ENCODE measurements at places on chromosomes 13 and 19.

- no peaks in the 10 kb centered on the region for H3K36me3 ChIP-seq
- H3K27me3 ChIP-seq = no peaks in the 10 kb centered on the region
- no peaks in the 10 kb centered on the region for H3K4me1 ChIP-seq
- no peak for ATAC-seq
Measured at GRCh38 chr13:36057041-36057440, 74.1 kb downstream of the DCLK1 start.

DNA sequence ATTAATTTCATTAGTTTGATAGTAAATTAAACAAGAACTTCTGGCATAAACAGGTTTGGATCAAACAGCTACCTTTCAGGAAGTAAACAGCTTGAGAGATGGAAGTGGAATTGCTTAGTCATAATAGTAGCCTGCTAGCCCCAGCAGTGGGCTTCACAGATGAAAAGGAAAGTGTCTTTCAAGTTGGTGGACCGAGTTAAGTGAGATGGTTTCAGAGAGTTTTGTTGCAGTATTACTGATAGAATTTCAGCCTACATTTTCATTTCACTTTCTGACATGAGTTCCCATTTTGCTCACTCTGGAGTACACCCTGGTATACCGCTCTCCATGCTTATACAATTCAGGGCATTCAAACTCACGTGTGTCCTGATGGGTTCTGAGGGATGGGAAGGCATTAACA lies 2.0 kb upstream of the PTOV1 start:
- peak overlapping the region; percentile 50 for H3K4me3 ChIP-seq
- H3K4me1 ChIP-seq = peaks cover 60% of the 10 kb centered on the region
- no peaks in the 10 kb centered on the region for H3K27me3 ChIP-seq
- H3K27ac ChIP-seq = peak overlapping the region; percentile 49

DNA sequence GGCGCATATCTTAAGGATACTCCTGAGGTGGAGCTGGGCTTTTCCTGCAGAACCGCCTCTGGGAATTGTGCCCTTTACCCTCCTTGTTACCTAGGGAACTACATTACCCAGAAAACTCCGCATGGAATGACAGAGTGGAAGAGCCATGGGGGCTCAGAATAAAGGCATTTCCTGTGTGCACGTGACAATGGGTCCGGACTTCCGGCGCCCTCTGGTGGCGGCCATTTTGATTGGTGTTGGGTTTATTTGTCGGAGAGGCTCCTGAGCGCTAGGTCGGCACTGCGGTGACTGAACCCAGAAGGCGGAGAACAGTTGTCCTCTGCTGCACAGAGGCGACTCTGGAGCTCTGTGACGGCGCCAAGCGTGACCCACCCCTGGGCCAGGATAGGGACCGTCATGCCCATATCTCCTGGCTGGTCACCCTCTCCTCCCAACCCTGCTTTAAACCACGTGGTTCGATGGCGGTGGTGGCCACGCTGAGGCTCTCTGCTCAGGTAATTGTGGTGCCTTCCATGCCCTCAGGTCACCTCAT lies at the start of gene ZNF587B:
Gene ZNF587B, plus strand, starts transcription at position 229 of the 532 bp plus-strand sequence. Its CDS starts 230 bp downstream, at position 459.
- no peak within 1 kb of the TSS for H3K27ac ChIP-seq
- peaks cover 17% of the 10 kb centered on the region for H3K4me1 ChIP-seq
- no peaks in the 10 kb centered on the region for H3K27me3 ChIP-seq
- H3K4me3 ChIP-seq = no peak within 1 kb of the TSS
- peaks cover 41% of the 10 kb centered on the region for H3K36me3 ChIP-seq

DNA sequence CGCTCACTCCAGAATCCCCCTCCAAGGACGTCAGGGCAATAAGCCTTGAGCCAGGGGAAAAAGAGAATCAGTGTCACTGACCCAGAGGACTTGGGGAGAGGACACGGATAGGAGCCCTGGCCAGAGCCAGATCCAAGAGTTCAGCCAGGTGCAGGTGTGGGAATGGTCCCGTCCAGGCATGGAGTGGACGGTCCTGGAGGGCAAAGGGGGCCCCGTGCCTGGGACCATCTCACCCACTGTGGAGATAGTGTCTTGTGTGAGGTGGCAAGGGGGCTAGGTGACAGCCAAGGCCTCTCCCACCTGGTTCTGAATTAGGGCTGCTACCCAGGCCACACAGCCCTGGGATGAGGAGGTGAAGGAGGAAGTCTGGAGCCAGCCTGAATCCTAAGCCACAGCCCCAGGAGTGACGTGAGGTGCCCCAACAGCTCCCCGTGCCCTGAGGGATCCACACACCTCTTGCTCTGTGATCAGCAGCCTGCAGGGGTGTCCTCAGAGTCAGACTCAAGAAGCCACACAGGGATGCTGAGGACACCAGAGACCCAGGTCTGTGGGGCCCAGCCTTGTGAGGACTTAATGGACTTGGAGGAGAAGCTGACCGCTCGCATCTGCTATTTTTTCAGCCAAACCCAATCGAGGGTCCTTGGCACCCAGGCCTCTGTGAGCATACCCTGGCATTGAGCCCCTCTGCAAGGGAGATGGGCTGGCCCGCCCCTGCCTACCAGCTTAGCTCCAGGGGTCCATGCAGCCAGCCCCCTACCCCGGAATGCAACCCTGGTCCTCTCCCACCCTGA lies 16.4 kb upstream of the ZNF14 start:
- H3K4me3 ChIP-seq = no peak overlapping the region
- no peaks in the 10 kb centered on the region for H3K36me3 ChIP-seq
- peaks cover 14% of the 10 kb centered on the region for H3K4me1 ChIP-seq
- H3K27me3 ChIP-seq = no peaks in the 10 kb centered on the region
- ATAC-seq = no peak

DNA sequence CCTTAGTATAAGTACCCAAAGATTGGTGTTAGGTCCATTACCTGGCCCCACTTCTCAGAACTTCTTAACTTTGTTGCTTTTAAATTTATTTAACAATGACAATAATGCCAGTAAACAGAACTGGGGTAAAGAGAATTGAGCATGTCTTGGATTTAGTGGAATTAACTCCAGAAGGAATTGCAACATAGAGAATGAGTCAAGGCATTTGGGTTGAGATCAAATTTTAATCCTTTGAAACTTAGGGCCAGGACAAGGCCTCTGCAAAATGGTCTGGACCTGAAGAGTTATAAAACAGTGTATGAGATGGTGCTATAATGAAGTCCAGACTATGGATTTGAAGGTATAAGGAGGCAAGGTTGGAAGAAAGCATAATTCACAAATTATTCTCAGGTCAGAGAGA lies 1030.4 kb downstream of the SLITRK5 start:
- H3K4me1 ChIP-seq = no peaks in the 10 kb centered on the region
- no peak overlapping the region for H3K27ac ChIP-seq
- no peaks in the 10 kb centered on the region for H3K36me3 ChIP-seq
- no peak for ATAC-seq

Data from stimulated activated memory B cell treated with anti-CD40 and anti-IgM and Interleukin-4, amounts not matched to agents 10 μg/mL and 1 μg/mL and 100 μg/mL, for 72 hours (primary cell).